ENCODE measurements at places on chromosomes 3 and 15.

DNA sequence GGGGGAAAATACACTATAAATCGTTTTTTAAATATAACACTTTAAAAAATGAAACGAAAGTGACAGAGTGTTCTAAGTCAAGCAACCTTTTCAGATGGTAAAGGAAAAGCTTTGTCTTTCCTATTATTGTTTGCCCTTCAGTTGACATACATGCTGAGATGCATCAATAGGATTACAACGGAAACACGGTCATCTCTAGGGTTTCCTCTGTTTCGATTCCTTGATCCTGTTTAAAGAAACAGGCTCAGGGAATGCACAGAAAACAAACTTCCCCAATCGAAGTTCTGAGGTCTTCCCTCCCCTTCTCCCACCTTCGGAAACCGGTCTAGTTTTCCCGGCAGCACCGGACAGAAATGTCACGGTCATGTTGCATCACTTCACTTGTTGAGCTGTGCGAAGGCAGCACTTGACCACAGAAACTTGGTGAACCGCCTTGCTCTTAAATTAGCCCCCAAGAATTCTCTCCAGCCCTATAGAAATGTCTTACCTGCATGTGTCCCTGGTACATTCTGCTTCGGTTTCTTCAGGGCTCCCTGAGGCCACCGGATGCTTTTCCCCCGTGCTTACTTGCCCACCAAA is 556 bp downstream of the PEX5L start:
- DNase-seq = no peak

- DNase-seq = no peak
Observed at GRCh38 chr15:86903642-86904421, 824.2 kb downstream of the AGBL1 start.

DNA sequence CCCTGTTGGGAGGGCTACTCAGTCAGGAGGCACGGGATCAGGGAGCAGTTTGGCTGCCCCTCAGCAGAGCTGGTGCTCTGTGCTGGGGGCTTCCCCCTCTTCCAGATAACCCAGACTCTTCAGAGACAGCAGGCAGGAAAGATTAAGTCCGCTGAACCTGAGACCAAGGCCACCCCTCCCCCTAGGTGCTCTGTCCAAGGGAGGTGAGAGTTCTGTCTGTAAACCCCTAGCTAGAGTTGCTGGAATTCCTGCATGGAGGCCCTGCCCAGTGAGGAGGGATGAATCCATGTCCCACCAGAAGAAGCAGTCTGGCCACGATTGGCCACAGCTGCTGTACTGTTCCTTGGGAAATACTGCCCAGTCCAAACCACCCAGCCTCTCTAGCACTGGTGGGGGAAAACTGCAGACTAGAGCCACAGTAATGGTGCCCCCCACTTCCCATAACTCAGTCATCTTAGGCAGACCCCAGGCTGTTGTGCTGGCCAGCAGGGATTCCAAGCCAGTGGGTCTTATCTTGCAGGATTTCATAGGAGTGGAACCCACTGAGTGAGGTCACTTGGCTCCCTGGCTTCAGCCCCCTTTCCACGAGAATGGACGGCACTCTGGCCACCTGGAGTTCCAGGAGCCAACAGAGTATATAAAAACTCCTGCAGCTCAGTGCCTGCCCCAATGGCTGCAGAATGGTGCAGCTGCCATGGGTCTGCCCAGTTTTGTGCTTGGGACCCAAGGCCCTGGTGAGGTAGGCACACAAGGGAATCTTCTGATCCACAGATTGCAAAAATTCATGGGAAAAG is 42.9 kb downstream of the NPAP1 start:
- DNase-seq = no peak

DNA sequence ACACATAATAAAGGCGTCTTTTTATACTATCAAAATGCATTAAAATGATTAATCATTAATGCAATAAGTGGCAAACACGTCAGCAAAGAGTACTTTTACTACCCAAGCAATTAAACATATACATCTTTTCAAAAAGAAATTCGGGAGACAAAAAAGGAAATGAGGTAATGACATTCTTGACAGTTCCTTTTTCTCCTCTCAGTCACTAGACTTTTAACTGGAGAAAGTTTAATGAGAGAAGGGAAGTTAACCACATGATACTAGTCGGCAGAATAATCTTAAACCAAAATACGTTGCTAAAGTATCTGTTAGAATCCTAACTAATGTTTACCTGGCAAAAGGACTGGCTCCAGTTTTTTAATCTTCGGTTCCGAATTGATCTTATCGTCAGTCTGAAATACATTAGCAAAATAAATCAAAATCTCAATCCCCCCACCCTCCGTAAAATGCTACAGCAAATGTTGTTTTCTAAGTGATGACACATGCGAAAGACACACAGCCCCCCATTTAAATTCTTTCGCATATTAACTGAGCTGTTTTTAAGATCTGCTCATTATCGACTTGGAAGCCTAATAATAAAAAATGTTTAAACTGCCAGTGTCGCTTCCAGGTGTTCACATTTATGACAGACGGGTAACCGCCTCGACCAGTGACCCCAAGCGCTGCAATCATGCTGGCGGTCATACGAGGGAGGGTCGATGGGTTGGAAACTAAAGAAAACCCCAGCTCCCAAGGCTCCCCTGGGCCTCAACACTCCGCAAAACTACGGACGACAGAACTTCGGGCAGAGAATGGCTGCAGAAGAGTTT is 778 bp downstream of the MTMR10 start:
- DNase-seq = no peak

GRCh38 chr3:125144653-125145314 is 67.8 kb downstream of the SLC12A8 start:
- DNase-seq = no peak

DNA sequence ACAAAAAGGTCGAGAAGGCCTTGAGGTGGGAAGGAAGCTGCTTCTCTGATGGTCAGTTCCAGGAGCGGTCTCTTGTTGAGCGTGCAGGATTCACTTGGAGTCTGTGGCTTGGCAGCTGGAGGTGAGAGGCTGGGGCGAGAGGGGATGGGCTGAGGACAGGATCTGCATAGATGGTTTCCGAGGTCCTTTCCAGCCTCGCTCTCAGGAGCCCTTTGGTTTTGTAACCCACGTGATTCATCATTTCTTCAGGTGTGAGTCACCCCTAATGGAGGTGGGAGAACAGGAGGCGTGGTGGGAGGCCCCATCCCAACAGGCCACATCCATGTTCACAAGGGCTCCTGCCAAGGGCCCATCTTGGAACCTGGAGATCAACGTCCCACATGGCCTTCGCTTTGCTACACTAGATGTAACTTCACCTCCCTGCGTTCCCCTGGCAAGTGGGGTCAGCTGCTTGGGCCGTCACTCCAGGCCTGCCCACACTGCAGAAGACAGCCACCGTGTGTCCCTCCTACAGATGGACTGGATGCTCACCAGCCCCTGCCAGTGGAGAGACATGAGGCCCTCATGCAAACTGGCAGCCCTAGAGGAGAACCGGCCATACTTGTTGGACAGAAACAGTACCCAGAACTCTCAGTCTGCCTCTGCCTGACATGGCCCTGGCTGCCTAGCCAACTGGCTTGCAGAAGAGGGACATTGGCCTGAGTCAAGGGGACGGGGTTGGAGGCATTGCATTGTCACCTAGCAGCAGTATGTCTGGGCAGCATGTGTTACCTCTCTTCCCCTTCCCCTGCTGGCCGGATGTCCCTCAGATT is 1.6 kb upstream of the PCSK6 start:
- no peak for DNase-seq

DNA sequence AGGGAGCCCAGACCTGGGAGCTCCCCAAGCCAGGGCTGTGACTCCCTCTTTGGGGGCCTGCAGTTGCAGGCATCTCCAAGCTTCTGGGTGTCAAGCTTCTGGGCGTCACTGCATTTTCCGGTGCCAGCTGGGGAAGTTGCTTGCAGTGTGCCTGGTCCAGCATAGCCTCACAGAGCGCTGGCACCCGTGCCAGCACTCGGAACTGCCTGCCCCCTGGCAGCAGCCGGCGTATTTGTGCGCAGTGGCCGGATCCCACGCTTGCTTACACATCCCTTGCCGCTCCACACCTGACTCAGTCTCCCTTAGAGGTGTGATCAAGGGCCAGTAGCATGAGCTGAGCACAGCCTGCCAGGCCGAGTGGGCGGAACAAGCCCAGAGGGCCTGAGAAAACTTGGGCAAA is 37.0 kb downstream of the COMMD2 start:
- DNase-seq = no peak

DNA sequence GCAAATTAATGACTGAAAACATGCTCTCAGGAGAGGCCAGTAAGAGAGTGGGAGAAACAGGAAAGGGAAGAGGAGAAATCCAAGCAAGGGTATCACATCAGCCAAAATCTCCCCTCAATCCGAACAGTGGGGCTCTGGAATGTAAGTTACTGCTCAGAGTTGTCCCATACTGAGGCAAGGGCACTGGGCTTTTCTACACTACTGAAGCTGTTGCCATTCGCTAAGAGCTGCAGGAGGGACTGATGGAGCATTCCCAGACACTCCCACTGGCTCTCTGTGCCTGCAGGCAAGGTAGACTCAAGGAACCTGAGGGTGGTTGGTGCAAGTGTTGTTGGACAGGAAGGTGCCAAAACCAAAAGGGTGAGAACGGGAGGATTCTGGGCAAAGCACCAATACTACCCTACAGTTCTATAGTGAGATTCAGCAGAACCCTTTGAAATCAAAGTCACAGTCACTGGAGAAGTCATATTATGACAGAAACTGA is 46.1 kb downstream of the NEK10 start:
- DNase-seq = no peak

DNA sequence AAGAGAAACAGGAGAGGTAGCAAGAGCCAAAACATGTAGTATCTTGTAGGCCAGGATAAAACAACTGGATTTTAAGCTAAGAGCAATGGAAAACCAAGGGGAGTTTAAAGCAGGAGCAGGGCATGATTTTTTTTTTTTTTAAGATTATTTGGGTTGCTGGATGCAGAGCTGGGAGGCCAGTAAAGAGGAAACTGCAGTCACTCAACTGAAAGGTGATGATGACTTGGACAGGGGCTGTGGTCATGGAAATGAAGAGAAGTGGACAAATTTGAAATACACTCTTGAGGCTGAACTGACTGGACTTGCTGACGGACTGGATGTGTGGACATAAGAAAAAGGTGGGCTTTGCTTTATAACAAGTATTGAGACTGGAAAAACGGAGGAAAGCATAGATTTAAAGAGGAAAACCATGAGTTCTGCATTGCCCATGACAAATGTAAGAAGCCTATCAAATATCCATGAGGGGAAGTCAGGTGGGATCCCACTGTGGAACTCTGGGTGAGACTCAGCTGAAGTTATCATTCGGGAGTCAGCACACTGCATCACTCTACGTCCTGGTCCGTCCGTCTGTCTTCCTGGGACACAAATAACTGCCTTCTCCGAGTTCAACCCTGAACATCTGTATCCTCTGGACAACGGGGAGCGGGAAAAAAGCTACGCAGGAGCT is 688 bp downstream of the XPC start:
- no peak for DNase-seq

- no peak for DNase-seq
Observed at GRCh38 chr3:115254492-115255196, 107.6 kb upstream of the ZBTB20 start.

GRCh38 chr3:167694121-167694520 is 40.4 kb upstream of the WDR49 start:
- no peak for DNase-seq

- no peak for DNase-seq
Observed at GRCh38 chr3:143306407-143306806, 186.8 kb downstream of the CHST2 start.

DNA sequence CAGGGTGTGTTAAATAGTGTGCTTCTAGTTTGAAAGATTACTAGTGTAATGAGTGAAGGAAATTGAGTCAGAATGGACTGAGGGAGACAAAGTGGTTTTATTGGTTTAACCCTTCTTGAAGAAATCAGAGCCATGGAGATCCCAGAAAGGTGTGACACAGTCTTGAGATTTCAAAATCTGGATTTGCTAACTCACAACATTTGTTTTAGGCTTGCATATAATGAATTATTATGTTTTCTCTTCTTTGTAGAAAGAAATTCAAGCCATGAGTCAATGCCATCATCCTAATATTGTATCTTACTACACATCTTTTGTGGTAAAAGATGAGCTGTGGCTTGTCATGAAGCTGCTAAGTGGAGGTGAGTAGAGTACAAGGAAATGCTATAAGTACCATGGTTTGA is 25.1 kb downstream of the OXSR1 start:
- no peak for DNase-seq

DNA sequence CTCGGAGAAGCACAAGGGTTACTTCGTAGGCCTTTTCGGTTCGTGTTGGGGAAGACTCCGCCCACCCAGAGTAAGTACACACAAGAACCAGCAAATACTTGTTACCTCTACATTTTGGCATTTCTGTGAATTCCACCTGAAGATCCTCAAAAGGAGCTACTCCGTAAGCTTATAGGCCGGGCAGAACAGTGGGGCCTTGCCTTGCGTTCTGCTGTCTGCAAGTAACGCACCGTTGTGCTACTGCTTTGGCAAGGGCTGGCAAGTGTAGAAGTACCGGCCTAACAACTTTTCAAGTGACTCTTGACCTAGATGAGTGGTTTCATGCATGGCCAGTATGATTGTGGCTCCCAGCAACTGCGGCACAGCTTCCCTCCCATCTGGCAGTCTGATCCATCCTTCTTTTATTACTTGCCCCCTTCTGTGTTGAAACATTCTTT is 6.4 kb upstream of the DNAAF4 start:
- DNase-seq = no peak

GRCh38 chr15:85986741-85987140 is 92.9 kb upstream of the AGBL1 start:
- no peak for DNase-seq

GRCh38 chr3:247916-248315 is 51.4 kb downstream of the CHL1 start:
- no peak for DNase-seq

- no peak for DNase-seq
Observed at GRCh38 chr3:136263251-136263650, 13.1 kb downstream of the PCCB start.

All from KG1 (cell line).